ENCODE measurements at places on chromosomes 2 and 18.

DNA sequence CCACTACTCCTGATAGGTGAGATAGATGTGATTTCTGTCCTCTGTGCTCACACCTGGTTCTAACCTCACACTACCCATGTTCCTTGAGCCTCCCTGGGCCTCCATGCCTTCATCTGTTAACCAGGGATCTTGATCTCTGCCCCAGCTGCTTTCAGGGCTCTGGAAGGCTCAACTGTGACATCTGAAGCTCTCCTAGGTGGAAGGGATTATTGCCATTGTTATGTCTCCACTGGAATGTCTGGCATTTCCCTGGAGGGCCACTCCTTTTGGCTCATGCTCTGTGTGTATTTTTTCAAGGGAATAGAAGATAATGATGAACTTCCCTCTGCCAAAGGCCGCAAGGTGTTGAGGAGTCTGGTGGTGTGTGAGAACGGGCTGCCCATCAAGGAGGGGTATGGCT is 41.2 kb downstream of the PCARE start:
- DNase-seq, result no peak

- DNase-seq, result peak; percentile 83
These were observed 888 bp downstream of the VAMP5 start for GRCh38 chr2:85584857-85585780.

GRCh38 chr18:44747157-44747556 is 66.5 kb downstream of the SETBP1 start:
- no peak for DNase-seq

- no peak for DNase-seq
These were observed 12.9 kb upstream of the CHST9 start for GRCh38 chr18:27198036-27198435.

- DNase-seq, result no peak
These were observed 69.1 kb downstream of the PHLPP1 start for GRCh38 chr18:62784338-62784965.

DNA sequence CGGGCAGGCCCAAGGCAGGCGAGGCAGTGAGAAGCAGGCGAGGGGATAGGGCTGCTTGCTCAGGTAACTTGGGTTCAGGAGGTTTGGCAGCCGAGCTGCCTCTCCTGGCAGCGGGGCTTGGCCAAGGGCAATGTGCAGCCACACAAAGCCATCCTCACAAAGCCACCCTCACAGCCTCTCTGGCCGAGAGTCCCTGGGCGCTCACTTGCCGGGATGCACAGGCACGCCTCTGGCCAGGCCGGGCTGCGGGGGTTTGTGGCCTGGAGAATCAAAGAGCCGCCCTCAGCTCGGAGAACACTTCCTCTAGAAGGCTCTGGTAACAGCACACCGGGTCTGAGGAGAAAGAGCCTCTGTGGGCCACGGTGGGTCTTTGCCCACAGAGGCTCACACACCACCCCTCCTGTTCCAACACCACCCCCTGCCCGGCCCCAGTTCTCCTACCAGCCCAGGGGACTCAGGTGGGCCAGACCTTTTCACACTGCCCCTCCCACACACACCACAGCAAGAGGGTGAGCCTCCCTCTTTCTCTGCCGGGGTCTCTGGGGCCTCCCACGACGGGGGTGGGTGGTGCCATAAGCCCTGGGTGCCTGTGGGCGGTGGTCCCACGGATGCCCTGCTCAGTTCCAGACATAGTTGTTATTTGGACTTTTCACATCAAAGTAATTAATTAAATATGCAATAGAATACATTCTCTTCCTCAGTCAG is 186.9 kb downstream of the ZFP36L2 start:
- no peak for DNase-seq

- DNase-seq, result no peak
These were observed 35.9 kb upstream of the TBC1D8 start for GRCh38 chr2:101187131-101187530.

DNA sequence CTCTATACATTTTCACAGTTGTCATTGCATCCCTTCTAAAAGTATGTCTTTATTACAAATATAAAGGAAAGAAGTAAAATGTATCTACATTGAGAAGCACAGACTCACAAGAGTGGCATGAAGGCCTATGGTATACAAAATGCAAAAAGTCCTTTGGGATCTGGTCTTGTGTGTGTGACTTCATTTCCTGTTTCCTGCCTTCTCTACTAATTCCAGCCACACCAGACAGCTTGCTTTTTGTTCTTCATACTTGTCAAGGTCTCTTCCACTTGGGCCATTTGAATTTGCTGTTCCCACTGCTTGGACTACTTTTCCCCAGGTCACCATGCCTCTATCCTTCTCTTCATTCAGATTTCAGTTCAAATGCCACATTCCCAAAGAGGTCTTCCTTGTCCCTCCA is 6.7 kb upstream of the PNO1 start:
- no peak for DNase-seq

GRCh38 chr2:198913394-198914152 is 544.2 kb downstream of the SATB2 start:
- DNase-seq, result no peak

GRCh38 chr2:99957332-99958133 is 184.9 kb downstream of the AFF3 start:
- peak; percentile 37 for DNase-seq

DNA sequence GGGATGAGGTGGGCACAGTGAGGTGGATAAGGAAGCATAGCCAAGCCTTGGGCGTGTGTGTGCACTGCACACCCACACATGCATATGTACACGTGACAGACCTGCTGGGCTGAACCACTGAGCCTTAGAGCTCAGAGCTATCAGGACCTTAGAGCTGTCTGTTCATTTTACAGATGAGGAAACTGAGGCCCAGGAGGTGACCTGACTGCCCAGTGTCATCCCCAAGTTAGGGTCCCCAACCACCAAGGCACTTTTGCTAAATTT is 8.2 kb upstream of the SNED1 start:
- DNase-seq, result no peak

- no peak for DNase-seq
These were observed 642.3 kb upstream of the SYT4 start for GRCh38 chr18:43919551-43919950.

DNA sequence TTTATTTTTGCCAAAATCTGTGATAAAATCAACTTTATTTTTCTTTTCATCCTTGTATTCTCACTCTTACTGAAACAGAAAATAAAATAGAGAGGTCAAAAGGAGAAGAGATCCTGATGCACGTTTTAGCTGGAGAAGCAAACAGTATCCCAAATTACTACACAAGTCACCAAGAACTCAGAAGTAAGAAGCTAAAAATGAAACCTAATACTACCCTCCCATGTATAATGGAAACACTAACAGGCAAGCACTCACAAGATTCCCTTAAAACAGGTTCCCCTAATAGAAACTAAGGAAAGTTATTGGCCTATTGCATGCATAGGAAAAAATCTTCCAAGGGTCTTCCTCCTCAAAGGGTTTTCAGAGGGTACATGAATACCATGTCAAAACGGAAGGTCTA is 927.0 kb downstream of the ERBB4 start:
- DNase-seq, result no peak

- no peak for DNase-seq
These were observed 10.8 kb downstream of the ALPP start for GRCh38 chr2:232389327-232389726.

DNA sequence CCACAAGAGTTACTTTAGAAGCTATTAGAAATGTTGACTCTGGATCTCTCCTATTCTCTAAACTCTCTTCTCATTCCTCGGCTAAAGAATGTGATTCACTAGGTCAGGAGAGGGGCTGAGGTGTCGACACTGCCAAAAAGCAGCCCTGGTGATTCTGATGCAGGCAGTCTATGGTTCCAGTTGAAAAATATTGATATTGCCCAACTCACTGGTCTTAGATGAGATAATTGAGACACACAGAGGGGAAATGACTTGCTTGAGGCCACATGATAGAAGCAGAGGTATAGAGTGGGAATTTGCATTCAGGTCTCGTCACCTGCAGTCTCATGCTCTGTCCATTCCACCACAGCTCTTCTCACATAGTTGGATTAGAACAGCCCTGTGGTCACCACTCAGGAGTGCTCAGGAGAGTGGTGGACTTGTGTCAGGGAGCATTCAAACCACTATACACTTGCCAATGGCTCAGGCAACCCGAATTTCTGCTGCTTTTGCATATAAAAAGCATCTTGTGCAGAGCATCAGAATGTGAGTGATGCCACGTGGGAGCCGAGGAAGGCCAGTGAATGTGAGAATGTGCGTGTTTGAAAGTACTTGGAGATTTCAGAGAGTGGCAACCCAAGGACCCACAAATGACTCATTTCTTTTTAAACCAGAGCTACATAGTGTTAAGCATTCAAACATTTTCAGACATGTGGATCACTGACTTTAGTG is 65.1 kb upstream of the CTLA4 start:
- DNase-seq, result peak; percentile 60

DNA sequence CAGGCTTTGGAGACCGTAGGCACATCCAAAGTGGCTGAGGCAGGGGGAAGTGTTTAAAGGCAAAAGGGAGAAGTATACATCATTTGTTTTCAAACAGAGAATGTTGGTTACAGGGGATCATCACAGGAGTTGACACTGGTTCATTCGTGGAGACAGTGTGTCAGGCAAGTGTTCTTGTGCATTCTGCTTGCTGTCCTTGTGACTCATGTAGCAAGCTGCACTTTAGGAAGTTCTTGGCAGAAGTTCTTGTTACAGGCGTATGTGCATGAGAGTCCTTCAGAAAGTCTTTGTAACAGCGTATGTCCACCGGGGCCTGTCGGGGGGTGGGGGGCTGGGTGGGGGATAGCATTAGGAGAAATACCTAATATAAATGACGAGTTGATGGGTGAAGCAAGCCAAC is 36.5 kb upstream of the B4GALT6 start:
- DNase-seq, result peak; percentile 11

- DNase-seq, result no peak
These were observed 26.4 kb downstream of the ST3GAL5 start for GRCh38 chr2:85862426-85862825.

- DNase-seq, result no peak
These were observed 82.2 kb downstream of the SOCS6 start for GRCh38 chr18:70370762-70371733.

- DNase-seq, result no peak
These were observed 106.0 kb downstream of the ZNF519 start for GRCh38 chr18:14026199-14026598.

DNA sequence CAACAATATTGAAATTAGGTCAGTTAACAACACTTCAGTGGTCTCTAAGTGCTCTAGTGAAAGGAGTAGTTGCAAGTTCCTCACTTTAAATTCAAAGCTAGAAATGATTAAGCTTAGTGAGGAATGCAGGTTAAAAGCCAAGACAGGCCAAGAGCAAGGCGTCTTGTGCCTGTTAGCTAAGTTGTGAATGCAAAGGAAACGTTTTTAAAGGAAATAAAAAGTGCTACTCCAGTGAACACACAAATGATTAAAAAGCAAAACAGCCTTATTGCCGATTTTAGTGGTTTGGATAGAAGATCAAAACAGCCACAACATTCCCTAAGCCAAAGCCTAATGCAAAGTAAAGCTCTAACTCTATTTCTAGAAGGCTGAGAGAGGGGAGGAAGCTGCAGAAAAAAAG is 44.7 kb downstream of the ANTXR1 start:
- no peak for DNase-seq

Data from foreskin fibroblast (primary cell).